Cerebellar nuclear complex (tissue), 1 donor: ENCODE measurements at places on chromosomes 7 and 10.

GRCh38 chr10:107666214-107666613 lies 501.7 kb upstream of the SORCS1 start:
- DNase-seq, result no peak

GRCh38 chr10:131710142-131710861 lies 190.5 kb upstream of the PPP2R2D start:
- DNase-seq, result no peak

DNA sequence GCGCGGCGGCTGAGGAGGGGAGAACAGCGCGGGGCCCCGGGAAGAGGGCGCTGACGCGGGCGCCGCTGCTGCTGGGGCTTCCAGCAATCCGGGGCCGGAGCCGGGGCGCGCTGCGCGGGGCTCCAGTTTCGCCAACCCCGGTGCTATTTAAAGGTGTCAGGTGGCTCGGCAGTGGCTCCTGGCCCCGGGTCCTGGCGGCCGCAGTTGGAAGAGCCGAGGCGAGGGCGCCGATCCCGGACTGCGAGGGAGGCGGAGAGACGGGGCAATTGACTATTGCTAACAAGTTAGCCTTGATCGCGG lies 347 bp downstream of the LBX1 start:
- no peak for DNase-seq

DNA sequence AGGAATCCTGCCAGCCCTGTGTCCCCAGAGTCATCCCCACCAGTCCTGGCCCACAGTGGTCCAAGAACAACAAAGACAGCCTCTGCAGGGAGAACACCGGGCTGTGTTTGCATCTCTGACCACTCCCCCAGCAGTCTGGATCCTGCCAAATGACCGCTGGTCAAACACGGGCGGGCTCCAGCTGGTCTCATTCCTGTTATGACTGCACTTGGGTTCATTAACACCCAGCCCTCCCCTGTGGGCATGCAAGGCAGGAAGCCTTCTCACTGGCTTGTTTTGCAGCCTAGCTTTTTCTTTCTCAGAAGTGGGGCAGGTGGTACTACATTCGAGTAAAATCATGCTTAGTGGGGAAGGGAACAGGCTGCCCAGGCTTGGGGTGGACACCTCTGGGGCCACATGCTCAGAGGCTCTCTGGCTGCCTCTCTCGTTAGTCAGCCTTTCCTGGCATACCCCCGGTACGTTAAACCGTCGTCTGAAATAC lies 190.0 kb downstream of the PLXNA4 start:
- no peak for DNase-seq

GRCh38 chr10:84547616-84548015 lies 219.2 kb downstream of the CCSER2 start:
- no peak for DNase-seq

DNA sequence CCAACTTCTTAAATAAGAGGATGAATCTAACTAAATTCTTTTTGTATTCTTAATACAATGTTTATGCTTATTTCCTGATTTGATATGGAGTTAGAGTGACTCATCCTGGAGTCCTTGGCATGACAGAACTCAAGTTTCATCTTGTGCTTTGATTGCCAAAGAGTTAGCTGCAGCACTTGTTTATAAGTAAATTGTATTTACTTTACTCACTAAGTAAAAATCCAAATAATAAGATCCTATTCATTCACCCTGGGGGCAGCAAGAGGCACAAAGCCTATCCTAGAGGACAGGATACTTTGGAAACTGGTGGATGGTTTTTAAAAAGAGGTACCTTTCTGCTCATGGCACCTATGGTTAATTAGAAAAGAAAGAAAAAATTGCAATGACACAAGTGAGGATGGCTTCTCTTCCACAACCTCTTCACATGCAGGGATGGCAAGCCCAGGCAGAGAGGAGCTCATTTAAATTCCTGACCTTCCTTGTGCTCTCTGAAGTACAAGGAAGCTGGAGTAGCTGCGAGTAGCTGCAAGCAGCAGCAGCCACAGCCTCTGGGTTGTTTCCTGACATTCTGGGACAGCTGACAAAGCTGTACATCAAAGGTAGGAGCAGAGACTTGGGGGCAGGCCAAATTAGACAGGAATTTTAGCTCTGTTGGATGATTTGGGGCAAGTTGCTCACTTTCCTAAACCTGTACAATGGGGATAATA lies 28.5 kb upstream of the CROT start:
- DNase-seq, result no peak

- DNase-seq, result no peak
These were observed 155.5 kb downstream of the BUB3 start for GRCh38 chr10:123309731-123310130.
